ENCODE measurements at places on chromosomes 3 and 15. TPM values are rescaled to one million over a fixed set of nuclear protein-coding genes. Genes with fewer than 3 reads are reported as not detected.

- H3K36me3 ChIP-seq = peaks cover 48% of the 10 kb centered on the region
- DNase-seq = no peak
- H3K4me1 ChIP-seq = peaks cover 27% of the 10 kb centered on the region
Measured at GRCh38 chr3:197956626-197956988, 3.4 kb upstream of the LMLN start.

- H3K27me3 ChIP-seq = no peaks in the 10 kb centered on the region
- peaks cover 29% of the 10 kb centered on the region for H3K36me3 ChIP-seq
- DNase-seq = no peak
- H3K4me1 ChIP-seq = no peaks in the 10 kb centered on the region
Measured at GRCh38 chr3:47863391-47864128, 60.6 kb downstream of the DHX30 start.

DNA sequence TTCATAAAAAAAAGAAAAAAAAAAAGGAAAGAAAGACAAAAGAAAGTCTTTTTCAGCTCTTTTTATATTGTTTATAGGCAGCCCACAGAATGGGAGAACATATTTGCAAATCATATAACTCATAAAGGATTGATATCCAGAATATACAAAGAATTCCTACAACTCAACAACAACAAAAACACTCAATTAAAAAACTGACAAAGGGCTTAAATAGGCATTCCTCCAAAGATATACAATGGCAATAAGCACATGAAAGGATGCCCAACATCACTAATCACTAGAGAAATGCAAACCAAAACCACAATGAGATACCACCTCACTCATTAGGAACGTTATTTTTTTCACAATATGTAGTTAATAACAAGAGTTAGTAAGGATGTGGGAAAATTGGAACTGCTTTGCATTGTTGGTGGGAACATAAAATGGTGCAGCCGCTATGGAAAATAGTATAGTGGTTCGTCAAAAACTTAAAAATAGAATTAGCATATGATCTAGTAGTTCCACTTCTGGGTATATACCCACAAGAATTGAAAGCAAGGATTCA, 54.2 kb upstream of the CMTM8 start:
- no peaks in the 10 kb centered on the region for H3K4me1 ChIP-seq
- H3K4me3 ChIP-seq = no peak overlapping the region
- no peak overlapping the region for H3K27ac ChIP-seq

- peaks cover 10% of the 10 kb centered on the region for H3K4me1 ChIP-seq
- no peak overlapping the region for H3K4me3 ChIP-seq
- peaks cover 12% of the 10 kb centered on the region for H3K36me3 ChIP-seq
- H3K27ac ChIP-seq = no peak overlapping the region
- no peak for DNase-seq
- H3K27me3 ChIP-seq = no peaks in the 10 kb centered on the region
Measured at GRCh38 chr3:149701206-149701976, 43.6 kb upstream of the WWTR1 start.

DNA sequence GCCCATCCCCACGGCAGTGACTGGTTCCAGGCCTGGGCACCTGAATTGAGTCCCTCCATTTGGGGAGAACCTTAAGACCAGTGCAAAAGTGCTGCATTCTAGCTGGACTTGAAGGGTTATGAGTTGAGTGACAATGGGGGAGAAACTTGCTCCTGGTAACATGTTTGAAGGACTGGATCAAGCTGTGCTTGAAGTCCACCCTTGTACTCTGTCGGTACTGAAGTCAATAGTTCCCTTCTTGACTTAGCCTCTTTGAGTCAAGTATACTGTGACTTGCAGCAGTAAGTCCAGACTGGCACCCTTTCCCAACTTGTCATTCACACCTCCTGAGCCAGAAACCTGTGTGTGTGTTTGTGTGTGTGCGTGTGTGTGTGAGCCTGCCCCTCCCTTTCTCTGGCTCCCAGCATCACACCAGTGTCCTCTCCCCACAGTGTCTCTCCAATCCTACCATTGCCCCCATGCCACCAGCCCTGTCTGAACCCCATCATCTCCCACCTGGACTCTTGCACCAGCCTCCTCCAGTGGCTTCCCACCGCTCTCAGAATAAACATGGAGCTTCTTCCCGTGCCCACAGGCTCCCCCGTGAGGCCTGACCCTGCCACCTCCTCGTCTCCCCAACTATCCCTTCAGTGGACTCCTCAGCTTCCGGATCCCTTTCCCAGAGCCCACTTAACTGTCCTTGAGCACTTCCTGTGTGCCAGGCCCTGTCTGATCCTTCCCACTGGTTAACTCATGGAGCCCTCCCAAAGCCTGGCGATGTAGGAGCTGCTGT, 10.2 kb upstream of the FBLN2 start:
- no peak overlapping the region for H3K4me3 ChIP-seq
- no peaks in the 10 kb centered on the region for H3K36me3 ChIP-seq
- H3K27ac ChIP-seq = peak overlapping the region; percentile 88
- H3K27me3 ChIP-seq = no peaks in the 10 kb centered on the region

GRCh38 chr3:32910954-32911353, 40.5 kb upstream of the CCR4 start:
- no peaks in the 10 kb centered on the region for H3K36me3 ChIP-seq
- H3K4me1 ChIP-seq = no peaks in the 10 kb centered on the region
- no peaks in the 10 kb centered on the region for H3K27me3 ChIP-seq
- H3K27ac ChIP-seq = no peak overlapping the region
- no peak overlapping the region for H3K4me3 ChIP-seq

- peak; percentile 63 for DNase-seq
- no peaks in the 10 kb centered on the region for H3K27me3 ChIP-seq
- no peak overlapping the region for H3K27ac ChIP-seq
Measured at GRCh38 chr3:43699864-43700263, 9.1 kb downstream of the ABHD5 start.

DNA sequence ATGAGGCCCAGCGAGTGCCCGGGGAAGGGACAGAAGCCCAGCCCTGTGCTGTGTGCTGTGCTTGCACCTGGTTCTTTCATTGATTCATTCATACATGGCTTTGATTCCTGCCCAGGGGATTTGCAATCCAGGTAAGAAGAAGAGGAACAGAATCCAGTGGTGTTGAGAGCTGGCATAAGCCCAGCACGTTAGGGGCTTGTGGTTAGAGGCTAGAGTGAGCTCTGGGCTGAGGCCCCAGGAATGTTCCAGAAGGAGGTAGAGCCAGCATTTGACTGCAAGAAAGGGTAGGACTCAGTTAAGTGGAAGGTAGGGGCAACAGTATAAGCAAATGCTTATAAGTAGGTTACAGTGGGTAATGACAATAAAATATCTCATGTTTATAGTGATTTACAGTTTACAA, 2.3 kb downstream of the VWA5B2 start:
- H3K4me1 ChIP-seq = peaks cover 19% of the 10 kb centered on the region
- no peak for DNase-seq
- H3K27me3 ChIP-seq = peaks cover 10% of the 10 kb centered on the region
- no peak overlapping the region for H3K27ac ChIP-seq

- H3K36me3 ChIP-seq = no peaks in the 10 kb centered on the region
- no peak for DNase-seq
- no peaks in the 10 kb centered on the region for H3K27me3 ChIP-seq
- no peaks in the 10 kb centered on the region for H3K4me1 ChIP-seq
- H3K27ac ChIP-seq = no peak overlapping the region
Measured at GRCh38 chr3:74267131-74267530, 347.3 kb downstream of the CNTN3 start.

DNA sequence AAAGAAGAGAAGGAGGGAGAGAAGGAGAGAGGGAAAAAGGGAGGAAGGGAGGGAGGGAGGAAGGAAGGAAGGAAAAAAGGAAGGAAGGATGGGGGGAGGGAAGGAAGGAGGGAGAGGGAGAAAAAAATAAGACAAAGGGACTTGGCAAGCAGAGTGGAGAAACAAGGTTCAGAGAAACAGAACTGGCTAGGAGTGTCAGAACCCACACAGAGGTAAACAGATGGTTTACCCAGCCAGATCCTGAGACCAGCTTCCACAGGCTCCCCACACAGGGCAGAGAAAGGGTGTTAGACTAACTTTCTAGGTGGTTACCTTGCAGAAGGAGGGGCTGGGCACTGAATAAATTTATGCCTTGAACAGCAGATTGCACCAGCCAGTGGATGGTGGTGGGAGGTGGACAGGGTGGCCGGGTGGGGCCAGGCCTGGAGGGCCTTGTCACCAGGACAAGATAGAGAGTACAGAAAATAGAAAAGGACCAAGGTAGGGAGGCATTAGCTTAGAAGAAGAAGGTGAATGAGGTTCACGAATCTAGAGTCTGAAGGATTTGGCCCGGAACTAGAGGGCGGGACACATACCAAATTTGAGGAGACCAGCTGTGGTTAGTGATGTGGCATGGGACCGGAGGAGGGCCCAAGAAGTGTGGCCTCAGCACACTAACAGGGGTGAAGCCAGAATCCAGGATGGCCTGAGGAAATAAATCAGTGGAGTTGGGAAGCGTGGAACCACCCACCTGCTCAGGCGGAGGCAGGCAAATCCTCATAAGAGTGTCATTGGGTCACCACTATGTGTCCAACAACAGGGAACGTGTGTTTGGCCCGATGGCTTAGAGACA, 1.2 kb upstream of the TM4SF1 start:
- H3K36me3 ChIP-seq = peaks cover 24% of the 10 kb centered on the region
- H3K4me3 ChIP-seq = peak overlapping the region; percentile 90
- H3K4me1 ChIP-seq = peaks cover 60% of the 10 kb centered on the region
- no peaks in the 10 kb centered on the region for H3K27me3 ChIP-seq

- H3K27ac ChIP-seq = no peak overlapping the region
- H3K27me3 ChIP-seq = peaks cover 22% of the 10 kb centered on the region
- no peak for DNase-seq
Measured at GRCh38 chr15:29635513-29636098, 186.7 kb downstream of the TJP1 start.

- H3K27ac ChIP-seq = 0 out of 2 replicates have a peak overlapping the region, but pooled peaks have one; percentile 5
- H3K4me3 ChIP-seq = no peak overlapping the region
- no peaks in the 10 kb centered on the region for H3K27me3 ChIP-seq
- DNase-seq = peak; percentile 86
- peaks cover 16% of the 10 kb centered on the region for H3K4me1 ChIP-seq
Measured at GRCh38 chr3:98855806-98856400, 45.6 kb downstream of the DCBLD2 start.

DNA sequence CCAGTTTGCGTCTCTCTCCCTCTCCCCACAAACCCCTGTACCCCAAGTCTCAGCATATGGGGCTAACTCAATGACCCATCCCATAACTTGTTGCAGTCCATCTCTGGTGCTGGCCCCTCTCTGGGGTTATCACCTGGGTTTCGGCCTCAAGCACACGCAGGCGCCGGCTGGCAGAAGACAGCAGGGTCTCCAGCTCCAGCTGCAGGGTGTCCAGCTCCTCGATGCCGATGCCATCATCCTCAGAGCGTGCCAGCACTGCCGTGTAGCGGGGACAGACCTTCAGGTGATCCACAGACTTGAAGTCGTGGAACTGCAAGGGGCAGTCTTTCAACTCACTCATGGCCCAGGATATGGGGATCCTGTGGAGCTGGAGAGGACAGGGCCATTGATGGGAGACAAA, 1.1 kb downstream of the TADA3 start:
- no peaks in the 10 kb centered on the region for H3K27me3 ChIP-seq
- no peak for DNase-seq
- no peak overlapping the region for H3K27ac ChIP-seq

DNA sequence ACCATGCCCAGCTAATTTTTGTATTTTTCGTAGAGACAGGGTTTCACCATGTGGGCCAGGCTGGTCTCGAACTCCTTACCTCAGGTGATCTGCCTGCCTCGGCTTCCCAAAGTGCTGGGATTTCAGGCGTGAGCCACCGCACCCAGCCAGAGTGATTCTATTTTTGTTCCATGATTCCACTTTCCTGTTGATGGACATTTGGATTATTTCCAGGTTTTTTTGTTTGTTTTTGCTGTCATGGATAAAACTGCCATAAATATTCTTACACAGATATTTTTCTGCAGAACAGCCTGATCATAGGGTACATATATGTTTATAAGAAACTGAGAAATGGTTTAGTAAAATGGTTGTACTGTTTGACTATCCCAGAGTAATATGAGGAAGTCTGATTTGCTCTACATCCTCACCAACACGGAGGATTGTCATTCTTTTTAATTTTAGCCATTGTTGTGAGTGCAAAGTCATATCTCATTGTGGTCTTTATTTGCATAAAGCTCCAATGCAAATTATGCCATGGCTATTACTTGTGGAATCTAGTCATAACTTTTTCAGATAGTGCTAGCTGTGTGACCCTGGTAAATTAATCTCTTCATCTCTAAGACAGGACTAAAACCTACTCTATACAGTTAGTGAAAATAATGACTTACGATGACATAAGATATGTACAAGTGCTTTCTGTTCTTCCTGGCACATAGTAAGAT, 42.7 kb downstream of the MAP6D1 start:
- no peak overlapping the region for H3K4me3 ChIP-seq
- peaks cover 48% of the 10 kb centered on the region for H3K36me3 ChIP-seq
- peak; percentile 18 for DNase-seq
- H3K27ac ChIP-seq = no peak overlapping the region
- no peaks in the 10 kb centered on the region for H3K27me3 ChIP-seq

GRCh38 chr3:12318758-12319621, 30.1 kb downstream of the PPARG start:
- H3K4me3 ChIP-seq = no peak overlapping the region
- DNase-seq = peak; percentile 48
- peaks cover 80% of the 10 kb centered on the region for H3K36me3 ChIP-seq
- H3K27ac ChIP-seq = peak overlapping the region; percentile 63
- H3K27me3 ChIP-seq = no peaks in the 10 kb centered on the region
- peaks cover 25% of the 10 kb centered on the region for H3K4me1 ChIP-seq

DNA sequence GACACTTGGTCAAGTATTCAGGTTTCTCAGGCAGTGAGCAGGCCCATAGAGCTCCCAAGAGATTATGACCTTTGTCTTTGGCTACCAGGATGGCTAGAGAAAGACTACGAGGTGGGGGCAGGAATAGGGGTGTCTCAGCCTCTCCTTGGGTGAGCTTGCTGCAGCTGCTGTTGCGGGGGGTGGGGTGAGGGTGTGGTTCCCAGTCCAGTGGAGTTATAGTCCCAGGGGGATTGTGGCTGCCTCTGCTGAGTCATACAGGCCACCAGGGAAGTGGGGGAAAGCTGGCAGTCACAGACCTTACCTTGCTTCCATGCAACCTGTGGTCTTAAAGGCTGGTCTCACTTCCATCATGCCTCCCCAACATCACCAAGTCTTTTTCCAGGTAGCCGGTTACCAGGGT, 31.7 kb downstream of the ATP2C1 start:
- no peak for DNase-seq
- no peak overlapping the region for H3K4me3 ChIP-seq
- peaks cover 7% of the 10 kb centered on the region for H3K4me1 ChIP-seq
- H3K27ac ChIP-seq = no peak overlapping the region

- H3K27ac ChIP-seq = no peak overlapping the region
- no peaks in the 10 kb centered on the region for H3K36me3 ChIP-seq
- no peak overlapping the region for H3K4me3 ChIP-seq
- no peaks in the 10 kb centered on the region for H3K4me1 ChIP-seq
Measured at GRCh38 chr3:117893001-117893400, 1141.6 kb downstream of the IGSF11 start.

GRCh38 chr3:171379281-171379680, 80.9 kb downstream of the TNIK start:
- no peak overlapping the region for H3K4me3 ChIP-seq
- H3K36me3 ChIP-seq = no peaks in the 10 kb centered on the region
- DNase-seq = peak; percentile 53
- peaks cover 19% of the 10 kb centered on the region for H3K4me1 ChIP-seq

Gene NEK4
- total RNA-seq = 33.6 TPM

Gene CCDC39
- not detected for total RNA-seq

Gene SLC6A20
- total RNA-seq = not detected

Gene CHRNA3
- total RNA-seq = not detected

Gene IQSEC1
- total RNA-seq = 56.2 TPM

Gene MESP2
- total RNA-seq = 1.3 TPM

Gene SLC9C1
- not detected for total RNA-seq

Gene FRMD5
- 12.2 TPM for total RNA-seq

Gene WDR93
- 0.22 TPM for total RNA-seq

Gene BUB1B
- 96.4 TPM for total RNA-seq

Gene B3GALNT1
- 125 TPM for total RNA-seq

Gene NAA50
- 859 TPM for total RNA-seq

Gene CNTN3
- not detected for total RNA-seq

Gene LRIG1
- total RNA-seq = 2.9 TPM
